ENCODE measurements at places on chromosomes 3 and 15.
A peak's percentile ranks its signal among the peaks of the same experiment; 100 is the strongest.

DNA sequence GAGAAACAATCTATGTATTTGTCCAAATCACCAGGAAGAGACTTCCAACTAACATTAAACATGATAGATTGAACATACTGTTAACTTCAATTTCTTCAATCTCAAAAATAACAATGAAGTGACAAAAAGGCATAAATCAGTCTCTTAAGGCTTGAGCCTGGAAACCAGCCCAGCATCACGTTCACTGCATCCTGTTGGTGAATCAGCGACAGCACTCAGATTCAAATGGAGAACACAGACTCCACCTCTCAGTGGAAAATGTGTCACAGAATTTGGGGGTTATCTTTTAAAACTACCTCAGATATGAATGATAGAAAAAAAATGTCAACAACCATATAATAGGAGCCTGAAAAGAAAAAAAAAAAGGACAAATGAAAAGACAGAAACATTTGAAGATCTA, 212.0 kb downstream of the MINAR1 start:
- DNase-seq: no peak

DNA sequence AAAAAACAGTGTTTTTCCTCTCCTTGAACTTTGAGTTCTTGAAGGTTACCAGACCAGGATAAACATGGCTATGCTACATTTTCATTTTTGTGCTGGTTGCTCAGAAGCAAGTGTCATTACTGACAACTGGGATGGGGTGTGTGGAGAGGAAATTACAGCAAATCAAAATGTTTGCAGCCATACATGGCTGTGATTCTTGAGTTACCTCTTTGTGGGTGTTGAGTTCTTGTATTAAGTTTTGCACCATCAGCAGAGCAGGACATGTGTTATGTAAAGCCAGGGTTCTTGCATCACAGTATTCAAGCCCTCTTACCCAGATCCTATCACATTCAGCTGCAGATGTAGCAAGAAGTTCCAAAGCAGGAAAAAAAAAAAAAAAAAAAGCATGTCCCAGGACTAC, 53.9 kb upstream of the ATOSA start:
- no peak for DNase-seq

DNA sequence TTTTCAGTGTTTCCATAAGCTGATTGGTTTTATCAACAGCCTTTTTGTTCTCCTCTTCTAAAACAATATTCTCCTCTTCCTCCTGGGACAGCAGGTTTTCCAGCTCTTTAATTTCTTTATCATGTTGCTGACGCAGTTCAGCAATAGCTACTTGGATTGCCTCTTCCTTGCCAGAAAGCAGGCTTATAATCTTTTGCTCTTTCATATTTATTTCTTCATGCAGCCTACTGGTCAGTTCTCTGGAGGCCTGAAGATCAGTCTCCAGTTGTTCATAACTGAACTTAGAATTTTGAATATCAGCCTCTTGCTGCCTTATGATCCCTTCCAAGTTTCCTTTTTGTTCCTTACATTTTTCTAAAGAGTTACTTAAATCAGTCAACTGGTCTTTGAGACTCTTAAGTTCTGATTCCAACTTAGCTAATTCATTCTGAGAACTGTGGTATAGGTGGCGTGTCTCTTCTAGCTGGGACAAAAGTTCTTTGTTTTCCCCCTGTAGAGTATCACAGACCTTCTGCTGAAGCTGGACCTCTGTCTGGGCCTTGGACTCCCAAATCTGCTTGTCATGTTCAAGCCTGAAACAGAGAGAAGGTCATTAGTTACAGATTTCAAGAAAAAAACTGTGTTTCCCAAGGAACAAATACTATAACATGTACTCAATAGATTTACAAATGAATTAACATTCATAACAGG, 31.5 kb upstream of the HCLS1 start:
- no peak for DNase-seq

- DNase-seq: no peak
Observed at GRCh38 chr15:99906793-99907192, 173.6 kb upstream of the LYSMD4 start.

DNA sequence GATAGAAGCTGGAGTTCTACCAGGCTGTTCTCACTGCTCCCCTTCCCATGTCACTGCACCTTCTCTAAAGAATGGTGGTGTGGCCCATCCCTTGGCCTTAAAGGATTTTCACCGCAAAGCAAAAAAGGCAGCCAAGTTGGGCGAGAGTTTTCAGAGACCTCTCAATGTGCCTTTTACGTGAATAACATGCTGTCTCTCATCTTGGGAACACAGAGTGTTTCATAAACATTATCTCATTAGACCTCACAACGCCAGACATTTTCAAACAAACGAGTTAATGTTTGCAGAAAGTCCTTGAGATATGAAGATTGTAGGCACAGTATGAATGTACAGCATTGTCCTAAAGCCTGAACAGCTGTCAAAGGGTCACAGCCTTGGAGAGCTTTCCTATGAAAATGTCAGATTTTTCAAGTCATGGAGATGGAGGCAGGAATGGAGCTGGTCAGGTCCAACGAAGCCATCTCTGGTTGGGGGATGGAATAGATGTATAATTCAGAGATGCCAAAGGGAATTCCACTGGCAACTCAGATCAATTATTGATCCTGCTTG, 21.3 kb downstream of the TM4SF1 start:
- no peak for DNase-seq

DNA sequence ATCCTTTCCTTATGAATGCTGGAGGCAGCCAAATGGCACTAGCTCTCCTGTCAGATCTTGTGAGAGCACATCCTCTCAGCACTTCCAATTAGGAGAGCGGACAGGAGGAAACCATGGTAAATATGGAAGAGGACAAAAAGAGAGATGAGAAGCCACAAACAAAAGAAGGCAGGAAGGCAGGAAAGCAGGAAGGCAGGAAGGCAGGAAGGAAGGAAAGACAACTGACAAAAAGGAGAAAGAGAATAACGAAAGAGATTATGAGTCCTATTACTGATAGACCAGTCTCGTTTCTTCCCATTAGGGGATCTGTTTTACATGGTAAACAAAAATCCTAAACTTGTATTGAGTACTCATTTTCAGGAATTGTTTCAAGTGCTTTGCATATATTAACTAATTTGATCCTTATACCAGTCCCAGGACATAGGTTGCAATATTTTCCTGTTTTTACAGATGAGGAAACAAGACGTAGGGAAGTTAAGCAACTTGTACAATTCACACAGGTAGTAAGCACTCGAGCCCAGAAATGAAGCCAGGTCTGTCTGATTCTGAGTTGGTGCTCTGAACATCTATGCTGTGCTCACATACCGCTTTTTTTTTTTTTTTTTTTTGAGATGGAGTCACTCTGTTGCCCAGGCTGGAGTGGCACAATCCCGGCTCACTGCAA, 4.2 kb downstream of the BCL2A1 start:
- DNase-seq: no peak

DNA sequence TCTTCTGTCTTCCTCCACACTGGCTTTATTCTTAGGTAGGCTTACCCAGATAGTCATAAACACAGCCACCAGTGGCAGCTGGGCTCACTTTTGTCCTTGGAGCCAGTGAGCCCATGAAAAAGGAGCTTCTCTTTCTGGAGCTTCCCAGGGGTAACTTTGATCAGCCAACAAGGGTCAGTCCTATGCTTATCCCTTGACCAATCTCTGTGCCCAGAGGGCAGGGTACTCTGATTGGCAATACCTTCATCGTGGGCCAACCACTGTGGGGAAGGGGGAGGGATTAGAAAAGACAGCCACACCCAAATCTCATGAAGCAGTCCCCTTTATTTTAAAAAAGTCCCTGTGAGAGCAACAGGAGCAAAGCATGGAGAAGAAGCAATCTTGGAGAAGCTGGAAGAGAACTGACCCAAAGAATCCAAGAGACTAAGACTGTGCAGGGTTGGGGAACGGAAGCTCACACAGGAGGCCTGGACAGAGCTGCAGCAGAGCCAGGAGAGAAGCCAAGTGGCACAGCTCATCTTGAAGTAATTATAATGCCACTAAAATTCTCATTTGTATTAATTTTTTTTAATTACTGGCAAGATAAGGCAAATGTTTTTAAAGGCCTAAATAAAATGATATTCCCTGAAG, 70.4 kb downstream of the SSUH2 start:
- DNase-seq: no peak

DNA sequence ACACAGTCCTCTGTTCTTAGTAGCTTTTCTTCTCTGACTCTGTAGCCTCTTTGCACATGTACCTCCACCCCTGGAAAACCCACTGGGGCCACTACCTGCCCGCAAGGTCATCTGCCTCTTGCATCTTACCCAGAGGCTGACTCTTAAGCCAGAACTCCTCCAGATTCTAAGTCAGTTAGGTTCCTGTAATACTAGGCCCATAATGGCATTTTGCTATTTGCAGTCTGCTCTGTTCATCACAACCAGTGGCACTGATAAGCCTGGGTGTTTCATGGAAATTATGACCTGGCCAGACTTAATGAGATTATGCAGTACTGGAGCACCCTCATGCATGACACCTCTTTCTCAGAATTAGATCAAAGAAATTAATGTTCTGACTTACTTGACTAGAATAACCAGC, 31.7 kb upstream of the ATG7 start:
- peak; percentile 64 for DNase-seq

GRCh38 chr3:42556089-42556632, 25.6 kb downstream of the SEC22C start:
- DNase-seq: no peak

- no peak for DNase-seq
Observed at GRCh38 chr3:190019006-190019405, 101.7 kb downstream of the P3H2 start.

GRCh38 chr15:86034904-86035303, 44.8 kb upstream of the AGBL1 start:
- DNase-seq: no peak

DNA sequence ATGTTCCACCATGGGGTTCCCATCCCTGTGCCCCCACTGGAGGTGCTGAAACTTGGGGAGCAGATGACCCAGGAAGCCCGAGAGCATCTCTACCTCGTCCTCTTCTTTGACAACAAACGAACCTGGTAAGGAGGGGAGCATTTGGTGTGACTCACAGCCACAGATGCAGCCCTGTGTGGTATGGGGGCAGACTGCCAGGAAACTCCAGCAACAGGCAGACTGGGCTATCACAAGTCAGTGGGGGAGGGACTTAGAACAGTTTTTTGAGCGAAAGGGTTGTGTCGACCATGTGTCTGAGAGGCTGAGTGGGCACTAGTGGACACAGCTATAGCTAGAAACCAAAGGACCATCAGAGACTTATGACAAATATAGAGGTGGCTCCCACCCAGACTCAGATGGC, 3.4 kb upstream of the OGG1 start:
- DNase-seq: no peak

DNA sequence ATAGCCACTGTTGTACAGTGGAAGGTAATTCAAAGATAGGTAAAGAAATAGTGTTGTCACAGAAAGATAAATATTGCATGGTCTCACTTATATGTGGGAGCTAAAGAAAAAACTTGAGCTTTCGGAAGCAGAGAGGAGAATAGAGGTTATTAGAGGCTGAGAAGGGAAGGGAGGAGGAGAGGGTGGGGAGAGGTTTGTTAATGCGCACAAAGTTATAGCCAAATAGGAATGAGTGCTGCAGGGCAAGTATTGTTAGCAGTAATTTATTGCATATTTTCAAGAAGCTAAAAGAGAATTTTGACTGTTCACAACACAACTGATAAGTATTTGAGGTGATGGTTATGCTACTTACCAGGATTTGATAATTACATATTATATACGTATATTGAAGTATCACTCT, 154.2 kb downstream of the GABRG3 start:
- DNase-seq: no peak

DNA sequence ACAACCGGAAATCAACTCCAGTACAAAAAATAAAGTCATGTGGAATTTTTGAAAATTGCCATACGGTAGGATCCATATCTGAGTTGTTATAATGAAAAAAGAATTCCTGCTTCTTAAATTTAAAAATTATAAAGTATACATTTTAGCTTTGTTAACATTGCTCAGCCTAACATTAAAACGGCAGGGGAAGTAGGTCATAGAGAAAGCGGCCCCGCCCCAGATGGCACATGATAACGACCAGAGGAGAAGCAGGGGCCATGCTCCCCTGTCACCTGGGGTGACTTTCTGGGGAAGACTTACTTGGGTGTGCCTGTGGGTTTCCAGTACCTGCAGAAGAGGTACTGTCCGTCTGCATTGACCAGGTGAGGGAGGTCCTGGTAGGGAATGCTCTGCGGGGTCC, 921 bp downstream of the MGLL start:
- no peak for DNase-seq

DNA sequence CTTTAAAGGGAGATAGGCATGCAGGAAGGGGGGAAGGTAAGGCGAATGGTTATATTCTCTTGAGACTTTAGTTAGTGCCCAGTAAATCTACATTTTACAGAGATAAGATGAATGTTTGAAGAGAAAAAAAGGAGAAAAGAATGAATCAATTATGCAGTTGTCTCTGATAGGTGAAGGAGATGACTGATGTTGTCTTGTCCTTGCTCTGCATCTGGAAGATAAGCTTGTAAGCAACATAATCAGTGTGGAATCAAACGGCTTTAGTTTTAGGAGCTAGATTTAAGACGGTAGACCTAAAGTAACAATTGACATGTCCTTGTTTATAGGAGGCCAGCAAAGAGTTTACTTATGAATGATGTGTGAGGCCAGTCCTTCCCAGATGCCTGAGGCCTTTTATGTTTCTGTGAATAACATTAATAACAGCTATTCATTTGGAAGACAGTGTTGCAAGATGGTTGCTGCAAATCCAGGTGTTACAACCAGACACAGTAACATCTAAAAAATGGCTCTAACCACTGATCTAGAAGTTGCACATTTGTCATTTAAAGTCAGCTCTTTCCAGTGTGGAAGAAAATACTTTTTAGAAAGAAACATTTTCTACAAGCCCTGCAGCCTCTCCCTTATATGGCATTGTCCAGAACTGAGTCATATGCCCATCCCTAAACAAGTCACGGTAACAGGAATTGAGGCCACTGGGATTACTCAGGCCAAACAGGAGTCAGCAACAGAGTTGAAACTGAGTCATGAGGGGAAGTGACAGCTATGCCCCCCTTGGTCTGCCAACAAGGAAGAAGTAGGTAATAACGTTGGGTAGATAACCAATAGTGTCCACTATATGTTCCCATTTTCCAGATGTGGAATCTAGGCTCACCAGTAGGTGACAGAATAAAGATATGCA, 77.5 kb upstream of the FBN1 start:
- no peak for DNase-seq

DNA sequence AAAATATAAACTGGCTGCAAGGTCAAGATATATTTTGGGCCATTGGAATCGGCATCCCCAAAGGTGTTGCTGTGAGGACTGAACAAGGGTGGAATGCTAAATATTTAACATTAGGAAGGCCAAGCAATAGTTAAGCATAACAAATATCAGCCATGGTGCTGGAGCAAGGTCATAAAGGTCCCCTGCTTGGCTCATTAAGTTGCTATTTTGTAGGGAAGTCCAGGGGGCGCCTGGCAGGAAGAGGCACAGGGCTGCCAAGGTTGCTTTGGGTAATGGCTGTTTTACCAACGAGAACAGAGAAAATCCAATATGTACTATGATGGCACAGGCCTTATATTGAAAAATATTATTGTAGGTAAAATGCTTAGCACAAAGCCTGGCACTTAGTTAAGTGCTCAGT, 62.2 kb downstream of the SLC15A2 start:
- DNase-seq: no peak

DNA sequence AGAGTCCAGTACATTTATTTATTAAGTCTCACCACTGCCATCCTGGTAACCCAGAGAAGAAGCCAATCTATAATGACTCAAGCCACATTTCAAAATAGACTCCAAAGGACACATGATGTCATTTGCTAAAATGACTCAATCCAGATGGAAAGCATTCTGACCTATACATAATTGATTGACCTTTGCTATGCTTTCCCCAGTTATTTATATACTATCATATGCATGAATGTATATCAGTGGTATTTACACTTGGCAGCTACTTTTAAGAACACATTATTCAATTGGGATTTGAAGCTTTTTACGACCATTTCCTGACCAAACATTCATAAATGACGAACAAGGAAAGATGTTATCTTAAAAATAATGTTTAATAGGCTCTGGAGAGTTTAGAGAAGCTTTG, 297.2 kb downstream of the FHIT start:
- no peak for DNase-seq
